ENCODE measurements at places on chromosomes 2 and 18.
A peak's percentile ranks its signal among the peaks of the same experiment; 100 is the strongest.

- DNase-seq: no peak
Observed at GRCh38 chr18:23066504-23067039, 68.7 kb upstream of the CABLES1 start.

GRCh38 chr2:117065912-117066311 lies 748.6 kb upstream of the DDX18 start:
- no peak for DNase-seq

DNA sequence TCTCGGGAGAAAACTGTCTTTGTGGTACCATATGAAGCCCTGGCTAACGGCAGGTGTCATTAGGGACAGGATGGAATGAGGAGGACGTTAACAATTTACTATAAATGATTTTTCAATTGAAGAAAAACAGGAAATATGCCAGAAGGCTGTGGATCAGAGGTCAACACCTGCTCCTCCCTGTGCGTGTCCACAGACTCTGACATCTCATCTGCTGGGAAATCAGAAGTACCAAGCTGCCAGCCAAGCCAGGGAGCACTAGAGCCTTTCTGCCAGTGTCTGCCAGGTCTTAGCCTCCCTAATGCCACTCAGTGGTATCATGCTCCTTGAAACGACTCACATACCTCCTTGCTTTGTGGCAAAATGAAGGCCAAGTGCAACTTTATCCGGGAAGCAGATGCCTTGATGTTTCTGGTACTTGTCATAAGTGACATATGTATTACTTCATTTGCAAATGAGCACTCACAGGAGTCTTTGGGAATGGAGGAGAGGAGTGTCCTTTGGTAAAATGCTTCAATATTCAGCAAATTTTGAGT lies 541.1 kb downstream of the SATB2 start:
- DNase-seq: no peak

DNA sequence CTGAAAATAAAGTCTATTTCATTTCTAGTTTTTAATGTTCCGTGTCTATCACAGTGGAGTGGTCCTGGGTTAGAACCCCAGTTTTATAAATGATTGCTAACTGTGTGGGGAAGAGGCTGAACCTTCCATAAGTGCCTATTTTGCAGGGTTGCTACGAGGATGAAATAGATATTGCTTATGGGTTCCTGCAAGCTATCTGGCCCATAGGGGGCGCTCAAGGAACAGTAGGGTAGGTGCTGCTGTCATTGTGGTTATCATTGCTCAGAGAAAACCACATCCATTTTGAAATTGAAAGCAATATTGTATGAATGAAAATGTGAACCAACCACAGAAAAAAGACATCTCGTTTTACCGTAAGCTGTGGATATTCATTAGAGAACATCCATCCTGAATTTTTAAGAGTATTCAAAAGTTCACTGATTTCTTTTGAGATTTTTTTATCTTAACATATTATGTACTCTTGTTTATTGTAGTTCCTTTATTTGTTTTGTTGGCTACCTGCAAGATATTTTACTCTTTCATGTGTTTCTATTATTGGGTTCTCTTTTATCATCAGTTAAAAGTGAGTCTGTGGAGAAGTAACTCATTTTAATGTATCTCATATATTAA lies 261.6 kb downstream of the NAPG start:
- peak; percentile 78 for DNase-seq

GRCh38 chr2:96247009-96247408 lies 18.8 kb downstream of the TMEM127 start:
- DNase-seq: no peak

DNA sequence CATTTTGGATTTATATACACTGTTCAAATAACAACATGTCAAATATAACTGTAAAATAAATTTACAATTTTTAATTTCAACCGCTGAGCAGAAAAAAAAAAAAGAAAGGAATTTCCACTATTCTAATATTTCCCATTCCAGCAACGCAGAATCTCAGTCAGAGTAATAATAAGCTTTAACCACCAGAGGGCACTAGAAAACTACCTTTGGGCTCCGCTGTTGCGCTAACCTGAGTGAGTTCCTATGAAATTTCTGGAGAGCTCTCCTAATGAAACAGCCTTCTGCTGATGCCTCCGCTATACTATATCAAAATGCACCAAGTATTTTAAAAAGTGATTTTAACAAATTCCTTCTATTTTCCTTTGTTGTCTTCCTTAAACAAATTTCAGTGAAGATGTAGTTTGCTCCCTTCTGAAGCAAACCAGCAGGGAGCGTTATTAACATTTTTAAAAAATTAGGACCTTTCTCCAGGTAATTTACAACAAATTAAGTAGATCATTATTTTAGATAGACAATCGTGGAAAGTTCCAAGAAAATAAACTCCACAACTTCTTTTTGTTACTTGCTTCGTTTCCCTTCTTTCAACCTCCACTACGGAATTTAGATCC lies 23.0 kb downstream of the ERMN start:
- no peak for DNase-seq

GRCh38 chr2:100446696-100447095 lies 23.6 kb upstream of the NMS start:
- no peak for DNase-seq

- no peak for DNase-seq
Observed at GRCh38 chr2:144300632-144301031, 219.3 kb downstream of the ZEB2 start.

DNA sequence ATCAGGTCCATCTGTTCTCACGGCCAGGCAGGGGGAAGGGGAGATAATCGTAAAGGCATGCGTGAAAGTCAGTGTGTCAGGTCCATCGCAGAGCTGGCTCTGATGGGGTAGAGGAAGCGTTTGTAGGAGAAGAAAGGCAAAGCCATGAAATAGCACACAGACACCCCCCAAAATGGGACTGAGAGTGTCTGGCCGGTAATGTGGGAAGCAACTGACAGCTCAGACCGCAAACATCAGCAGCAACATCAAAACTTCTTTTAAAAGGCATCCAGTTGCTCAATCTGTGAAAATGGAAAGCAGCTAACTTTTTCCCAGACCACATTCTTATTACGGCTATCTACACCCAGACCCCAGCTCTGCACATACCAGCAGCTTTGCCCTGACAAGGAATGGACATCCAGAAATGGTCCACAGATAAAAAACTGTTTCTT lies 232.6 kb downstream of the EN1 start:
- DNase-seq: no peak

DNA sequence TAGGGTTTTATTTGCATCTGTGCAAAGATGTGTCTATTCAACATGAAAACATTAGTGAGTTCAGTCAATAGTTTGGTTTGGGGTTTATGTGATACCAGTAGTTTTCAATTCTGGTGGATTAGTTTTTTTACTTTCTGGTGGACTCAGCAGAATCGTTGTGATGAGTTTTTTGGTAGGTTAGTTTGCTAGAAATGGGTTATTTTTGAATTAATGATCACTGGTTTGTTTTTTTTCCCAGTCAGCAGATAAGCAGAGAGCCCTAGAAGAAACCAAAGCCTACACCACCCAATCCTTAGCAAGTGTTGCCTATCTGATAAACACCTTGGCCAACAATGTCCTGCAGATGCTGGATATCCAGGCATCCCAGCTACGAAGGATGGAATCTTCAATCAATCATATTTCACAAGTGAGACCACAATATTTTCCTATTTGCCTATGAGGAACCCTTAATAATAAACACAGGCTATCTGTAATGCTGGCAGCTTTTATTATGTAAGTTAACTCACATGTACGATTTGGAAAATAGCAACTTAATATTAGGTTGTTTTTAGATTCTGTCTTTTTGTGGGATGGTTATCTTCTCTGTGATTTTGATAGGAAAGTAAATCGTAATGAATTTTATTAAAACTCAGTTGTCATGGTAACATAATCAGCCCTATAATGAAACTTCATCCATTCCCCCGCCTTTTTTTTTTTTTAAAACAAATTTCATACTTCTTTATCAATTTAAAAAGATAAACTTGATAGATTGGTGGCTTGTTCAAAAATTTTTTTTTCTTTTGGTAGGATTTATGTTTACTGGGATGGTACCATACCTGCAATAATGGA lies 38.7 kb downstream of the ABI2 start:
- no peak for DNase-seq

DNA sequence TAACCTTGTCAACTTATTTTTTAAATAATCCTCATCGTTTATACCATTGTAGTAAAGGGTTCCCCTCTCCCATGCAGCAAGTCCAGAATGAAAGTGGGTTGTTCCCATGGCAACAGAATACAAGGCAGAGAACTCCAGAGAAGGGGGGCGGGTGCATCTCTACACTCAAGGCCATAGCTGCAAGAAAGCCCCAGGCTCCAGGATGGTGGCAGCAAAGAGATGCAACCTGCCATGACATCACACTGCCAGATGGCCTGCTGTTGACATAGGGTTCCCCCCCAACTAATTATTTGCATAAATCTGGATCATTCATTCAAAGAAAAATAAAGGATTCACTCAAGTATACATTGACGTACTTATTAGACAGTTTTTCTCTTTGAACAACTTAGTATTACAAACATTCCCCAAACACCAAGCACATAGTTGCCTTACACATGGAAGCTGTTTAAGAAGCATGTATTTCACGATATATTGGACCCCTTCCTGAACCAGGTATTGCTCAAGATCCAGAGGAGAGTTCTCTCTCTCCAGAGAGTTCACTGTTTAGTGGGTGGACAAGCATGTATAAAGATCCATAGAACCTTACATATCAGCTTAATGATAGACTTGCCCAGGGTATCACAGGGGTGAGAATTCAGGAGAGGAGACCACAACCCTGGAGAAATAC lies 87.4 kb upstream of the KLF7 start:
- no peak for DNase-seq

- no peak for DNase-seq
Observed at GRCh38 chr2:40244675-40245074, 207.2 kb downstream of the SLC8A1 start.

DNA sequence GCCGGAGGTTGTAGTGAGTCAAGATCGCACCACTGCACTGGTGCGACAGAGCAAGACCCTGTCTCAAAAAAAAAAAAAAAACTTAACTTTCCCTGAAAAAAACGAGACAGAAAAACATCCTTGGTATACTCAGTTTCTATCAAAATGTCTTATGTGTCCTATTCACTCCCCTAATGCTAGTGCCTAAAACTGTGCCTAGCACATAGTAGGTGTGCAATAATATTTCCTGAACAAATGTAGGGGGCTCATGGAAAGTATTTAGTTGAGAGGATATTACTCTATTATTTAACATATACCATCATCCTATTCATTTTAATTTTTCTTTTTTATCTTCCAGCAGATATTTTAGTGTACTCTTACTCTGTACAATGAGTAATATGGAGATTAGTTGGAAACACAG lies 103.7 kb upstream of the CYP20A1 start:
- DNase-seq: no peak

- no peak for DNase-seq
Observed at GRCh38 chr2:7436096-7436906, 519.1 kb downstream of the RNF144A start.

GRCh38 chr2:235334179-235334578 lies 159.7 kb upstream of the AGAP1 start:
- no peak for DNase-seq

DNA sequence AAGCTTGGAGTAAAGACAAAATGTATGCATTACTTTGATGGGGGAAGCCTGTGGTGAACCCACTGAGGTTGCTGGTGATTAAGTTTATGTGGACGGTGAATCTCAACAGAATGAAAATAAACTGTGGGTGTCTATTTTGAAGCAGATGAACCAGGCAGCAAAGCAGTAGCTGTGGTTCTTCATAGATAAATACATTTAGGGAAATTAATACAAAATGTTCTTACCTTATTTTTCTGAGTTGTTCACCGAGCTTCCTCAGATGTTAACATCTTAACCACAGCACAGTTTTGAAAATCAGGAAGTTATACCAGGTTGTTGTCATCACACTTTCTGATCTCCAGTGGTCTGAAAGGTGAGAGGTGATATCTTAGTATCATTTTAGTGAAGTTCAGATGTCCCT lies 53.9 kb downstream of the NCK2 start:
- DNase-seq: no peak

GRCh38 chr2:36329746-36330472 lies 25.7 kb upstream of the CRIM1 start:
- DNase-seq: no peak

DNA sequence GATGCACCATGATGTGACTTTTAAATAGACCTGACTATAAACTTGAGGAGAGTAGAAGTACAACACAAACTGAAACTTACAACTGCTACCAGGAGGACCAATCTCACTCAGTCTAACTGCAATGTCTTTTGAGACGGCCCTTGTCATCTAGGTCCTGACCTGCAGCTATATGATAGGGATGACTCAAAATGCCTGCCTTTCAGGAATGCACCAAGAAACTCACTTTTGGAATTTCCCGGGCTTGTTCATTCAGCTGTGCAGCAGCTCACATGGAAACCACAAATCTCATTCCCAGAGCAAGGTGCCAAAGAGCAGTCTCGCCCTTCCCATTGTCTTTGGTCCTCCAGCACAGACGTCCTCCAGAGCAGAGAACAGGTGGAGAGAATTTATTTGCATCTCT lies 113.7 kb downstream of the SPOPL start:
- no peak for DNase-seq

DNA sequence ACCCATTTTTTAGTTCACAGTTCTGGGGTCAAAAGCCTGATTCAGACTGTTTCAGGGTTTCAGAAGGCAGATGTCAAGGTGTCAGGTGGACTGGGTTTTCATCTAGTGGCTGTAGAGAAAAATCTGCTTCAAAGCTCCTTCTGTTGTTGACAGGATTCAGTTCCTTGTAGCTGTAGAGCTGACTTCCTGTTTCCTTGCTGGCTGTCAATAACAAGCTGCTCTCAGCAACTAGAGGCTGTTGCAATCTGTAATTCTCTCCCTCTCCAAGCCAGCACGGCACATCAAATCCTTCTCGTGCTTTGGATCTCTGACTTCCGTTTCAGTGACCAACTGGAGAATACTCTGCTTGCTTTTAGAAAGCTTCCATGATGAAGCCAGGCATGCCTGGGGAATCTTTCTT lies 179.4 kb downstream of the DOK6 start:
- no peak for DNase-seq

GRCh38 chr18:56787390-56787789 lies 136.2 kb downstream of the WDR7 start:
- DNase-seq: no peak

- no peak for DNase-seq
Observed at GRCh38 chr2:121232626-121233265, 52.3 kb downstream of the TFCP2L1 start.

DNA sequence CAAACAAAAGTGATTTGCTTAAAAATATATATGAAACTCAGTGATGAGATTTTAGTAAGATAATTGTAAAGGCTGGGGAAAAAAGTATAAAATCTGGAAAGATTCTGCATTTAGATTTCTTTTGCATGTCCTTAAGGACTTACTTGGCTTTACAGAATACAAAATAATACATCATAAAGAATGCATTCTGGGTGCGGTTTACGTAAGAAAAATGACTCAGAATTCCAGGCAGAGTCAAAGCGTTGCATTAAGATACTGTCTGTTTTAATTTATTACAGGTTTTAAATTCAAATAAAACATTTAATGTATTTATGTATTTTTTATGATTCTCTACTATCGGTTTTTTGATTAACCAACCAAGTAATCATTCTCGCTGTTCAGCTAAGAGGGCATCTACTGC lies 178.0 kb downstream of the SH3BP4 start:
- DNase-seq: no peak

Measured in activated naive CD8-positive, alpha-beta T cell treated with anti-CD3 and anti-CD28 coated beads, Interleukin-2, amount 50 U/mL, for 16 hours (primary cell).